ENCODE measurements at places on chromosomes 11 and 22. TPM values are rescaled to one million over a fixed set of nuclear protein-coding genes. Genes with fewer than 3 reads are reported as not detected.
A peak's percentile ranks its signal among the peaks of the same experiment; 100 is the strongest.

GRCh38 chr11:96126917-96127595 is 203.1 kb upstream of the MTMR2 start:
- no peaks in the 10 kb centered on the region for H3K27me3 ChIP-seq
- no peak overlapping the region for H3K27ac ChIP-seq
- no peaks in the 10 kb centered on the region for H3K4me1 ChIP-seq
- no peak for DNase-seq

Gene TANGO2
- total RNA-seq, result 48.8 TPM

- no peaks in the 10 kb centered on the region for H3K27me3 ChIP-seq
- H3K4me1 ChIP-seq, result no peaks in the 10 kb centered on the region
- DNase-seq, result peak; percentile 26
- no peak overlapping the region for H3K4me3 ChIP-seq
These were observed 318.7 kb downstream of the BUD13 start for GRCh38 chr11:116454020-116454645.

Gene HBB
- 848 TPM for total RNA-seq

DNA sequence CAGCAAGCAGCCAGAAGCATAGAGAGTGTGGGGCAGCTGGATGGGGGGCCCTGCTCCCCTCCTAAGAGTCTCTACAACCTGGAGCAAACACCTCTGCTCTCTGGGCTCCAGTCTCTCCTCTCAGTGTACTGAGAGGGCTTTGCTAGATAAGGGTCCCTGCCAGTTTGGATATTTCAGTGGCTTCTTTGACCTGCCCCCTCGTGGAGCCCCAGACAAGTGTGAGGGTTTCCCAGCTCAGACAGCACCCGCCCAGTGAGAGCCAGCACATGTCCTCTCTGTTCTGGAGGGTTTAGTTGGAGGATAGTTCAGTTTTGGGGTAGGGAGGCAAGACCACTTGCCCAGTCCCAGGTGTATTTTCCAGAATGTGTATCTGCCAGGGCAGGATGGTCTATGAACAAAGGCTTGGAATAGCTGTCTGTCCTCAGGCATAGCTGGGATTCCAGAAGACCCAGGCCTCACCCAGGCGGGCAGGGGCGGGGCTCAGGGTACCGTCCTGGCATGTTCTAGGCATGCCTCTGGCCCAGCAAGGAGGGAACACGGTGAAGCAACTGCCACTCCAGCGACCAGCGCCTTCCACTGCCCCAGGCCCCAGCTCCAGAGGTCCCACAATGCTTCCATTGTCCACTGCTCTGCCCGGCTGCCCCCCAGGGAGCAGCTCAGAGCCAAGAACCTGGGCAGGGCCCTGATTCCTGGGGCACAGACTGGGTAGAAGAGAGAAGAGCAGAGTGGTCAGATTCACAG is 7.5 kb upstream of the MICALL1 start:
- no peaks in the 10 kb centered on the region for H3K4me1 ChIP-seq
- peak overlapping the region; percentile 28 for H3K27ac ChIP-seq
- no peaks in the 10 kb centered on the region for H3K36me3 ChIP-seq
- no peaks in the 10 kb centered on the region for H3K27me3 ChIP-seq
- no peak for DNase-seq
- H3K4me3 ChIP-seq, result no peak overlapping the region

Gene PLEKHA7
- total RNA-seq, result 29.3 TPM

- H3K27ac ChIP-seq, result no peak overlapping the region
- no peak overlapping the region for H3K4me3 ChIP-seq
- H3K4me1 ChIP-seq, result no peaks in the 10 kb centered on the region
- H3K27me3 ChIP-seq, result no peaks in the 10 kb centered on the region
- no peak for DNase-seq
- no peaks in the 10 kb centered on the region for H3K36me3 ChIP-seq
These were observed 534.3 kb downstream of the KCNA4 start for GRCh38 chr11:29482510-29482909.

GRCh38 chr22:22609291-22609690 is 35.1 kb upstream of the GGTLC2 start:
- H3K36me3 ChIP-seq, result no peaks in the 10 kb centered on the region
- H3K27me3 ChIP-seq, result no peaks in the 10 kb centered on the region
- no peaks in the 10 kb centered on the region for H3K4me1 ChIP-seq
- H3K4me3 ChIP-seq, result no peak overlapping the region
- no peak overlapping the region for H3K27ac ChIP-seq
- DNase-seq, result no peak

GRCh38 chr11:26112264-26112663 is 219.7 kb upstream of the ANO3 start:
- no peak overlapping the region for H3K4me3 ChIP-seq
- no peak for DNase-seq
- no peaks in the 10 kb centered on the region for H3K36me3 ChIP-seq
- H3K27ac ChIP-seq, result no peak overlapping the region
- no peaks in the 10 kb centered on the region for H3K27me3 ChIP-seq
- H3K4me1 ChIP-seq, result peaks cover 8% of the 10 kb centered on the region

DNA sequence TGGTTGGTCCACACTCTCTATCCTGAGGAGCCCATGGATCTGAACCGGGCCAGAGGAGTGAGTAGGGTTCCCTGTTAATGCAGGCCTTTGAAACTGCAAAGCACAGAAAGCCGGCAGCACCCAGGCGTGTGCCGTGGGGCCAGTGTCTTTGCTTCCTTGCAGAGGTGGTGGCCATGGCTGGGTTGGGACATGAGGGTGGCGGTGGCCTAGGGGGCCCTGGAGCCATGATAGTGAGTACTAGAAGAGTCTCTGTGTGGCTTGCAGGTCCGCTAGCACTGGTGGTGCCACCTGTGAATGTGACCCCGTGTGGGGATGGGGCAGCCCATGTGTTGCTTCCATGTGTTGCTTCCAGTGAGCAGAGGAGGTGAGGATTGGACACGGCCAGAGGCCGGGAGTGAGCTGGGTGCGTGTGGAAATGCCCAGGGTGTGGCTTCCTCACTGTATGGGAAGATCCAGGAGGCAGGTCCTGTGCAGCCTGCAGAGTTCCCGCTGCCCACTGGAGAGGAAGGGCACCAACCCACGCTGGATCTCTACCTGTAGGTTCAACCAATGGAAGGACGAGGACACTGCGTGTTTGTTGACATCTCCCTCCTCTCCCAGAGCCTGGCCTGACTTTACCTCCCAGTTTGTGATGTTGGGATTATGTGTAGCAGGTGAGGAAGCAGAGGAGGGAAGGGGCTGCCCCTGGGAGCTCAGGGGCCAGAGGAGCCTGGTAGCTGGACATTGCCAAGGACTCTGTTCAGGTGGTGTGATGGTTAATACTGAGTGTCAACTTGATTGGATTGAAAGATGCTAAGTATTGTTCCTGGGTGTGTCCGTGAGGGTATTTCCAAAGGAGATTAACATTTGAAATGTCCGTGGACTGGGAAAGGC is 796.6 kb downstream of the TBC1D22A start:
- DNase-seq, result no peak
- H3K4me1 ChIP-seq, result no peaks in the 10 kb centered on the region
- H3K27ac ChIP-seq, result no peak overlapping the region

Gene CBLIF
- not detected for total RNA-seq

DNA sequence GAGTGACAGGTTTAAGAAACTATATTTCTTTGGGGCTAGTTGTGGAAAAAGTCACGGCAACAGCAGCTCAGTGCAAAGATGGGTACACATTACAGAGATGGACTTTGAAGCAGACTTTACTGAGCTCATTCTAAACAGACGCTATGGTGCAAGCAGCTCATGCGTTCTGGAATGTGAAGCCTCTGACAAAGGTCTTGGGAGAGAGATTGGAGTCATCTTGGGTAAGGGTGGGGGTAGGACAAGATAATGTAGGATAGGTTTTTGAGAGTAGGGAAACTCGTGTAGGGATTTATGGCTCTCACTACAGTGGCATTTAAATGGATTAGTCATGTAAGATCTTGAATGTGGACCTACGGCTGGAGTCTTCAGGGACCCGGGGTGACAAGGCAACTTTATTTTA is 36.2 kb upstream of the CLMP start:
- DNase-seq, result no peak
- H3K27me3 ChIP-seq, result no peaks in the 10 kb centered on the region
- no peak overlapping the region for H3K27ac ChIP-seq
- no peak overlapping the region for H3K4me3 ChIP-seq

Measured in lung (tissue), 17 donors.